Thymus (tissue), 14 donors: ENCODE measurements at places on chromosomes 5 and 9. TPM values are rescaled to one million over a fixed set of nuclear protein-coding genes. Genes with fewer than 3 reads are reported as not detected.

Gene RORB
- 1.8 TPM for total RNA-seq

DNA sequence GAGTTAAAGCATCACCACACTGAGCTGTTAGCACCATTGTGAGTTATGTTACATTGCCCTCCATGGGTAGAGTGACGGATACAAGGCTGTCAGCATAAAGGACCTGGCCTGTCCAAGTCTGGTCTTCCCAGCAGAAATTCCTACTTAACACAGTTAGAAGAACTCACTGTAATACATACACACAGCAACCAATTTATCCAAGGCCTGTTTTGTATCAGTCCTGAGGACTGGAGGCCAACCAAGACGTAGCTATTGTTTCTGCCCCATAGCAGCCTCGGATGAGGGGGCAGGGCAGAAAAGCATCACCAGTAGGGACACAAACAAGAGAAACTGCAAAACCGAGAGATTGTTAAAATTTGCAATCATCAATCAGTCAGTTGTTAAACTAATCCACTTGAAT lies 66.0 kb upstream of the CKMT2 start:
- no peaks in the 10 kb centered on the region for H3K4me1 ChIP-seq
- no peak for DNase-seq
- no peaks in the 10 kb centered on the region for H3K27me3 ChIP-seq
- H3K27ac ChIP-seq, result no peak overlapping the region
- no peaks in the 10 kb centered on the region for H3K36me3 ChIP-seq

Gene GHR
- total RNA-seq, result 1.8 TPM

Gene ADAMTSL1
- total RNA-seq, result 2.3 TPM

Gene REEP2
- total RNA-seq, result 1.6 TPM

Gene PCDHGC5
- total RNA-seq, result 0.19 TPM

DNA sequence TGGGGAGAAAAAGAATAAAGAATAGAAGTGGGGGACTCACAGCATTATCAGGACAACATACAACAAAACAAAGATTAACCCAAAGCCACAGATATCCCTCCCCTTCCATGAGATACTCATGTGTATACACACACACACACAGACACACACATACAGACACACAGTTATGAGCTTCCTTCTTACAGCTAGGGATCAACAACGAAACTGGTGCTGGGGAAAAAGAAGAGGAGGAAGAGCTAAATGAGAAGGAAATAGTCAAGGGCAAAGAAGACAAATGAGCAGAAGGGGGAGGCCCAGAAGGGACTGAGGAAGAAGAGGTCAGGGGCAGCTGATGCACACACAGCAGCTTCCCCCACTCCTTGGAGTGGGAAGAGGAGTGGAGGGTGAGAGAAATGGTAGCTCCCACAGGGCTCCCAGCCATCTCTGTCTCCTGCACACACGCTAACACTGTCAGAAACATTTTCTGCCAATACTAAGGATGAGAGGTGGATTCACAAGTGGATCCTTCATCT lies 66.2 kb downstream of the SIL1 start:
- H3K27me3 ChIP-seq, result no peaks in the 10 kb centered on the region
- no peak overlapping the region for H3K27ac ChIP-seq
- H3K4me1 ChIP-seq, result no peaks in the 10 kb centered on the region
- no peak for DNase-seq

Gene CYLC2
- not detected for total RNA-seq

Gene OTP
- 0.05 TPM for total RNA-seq

DNA sequence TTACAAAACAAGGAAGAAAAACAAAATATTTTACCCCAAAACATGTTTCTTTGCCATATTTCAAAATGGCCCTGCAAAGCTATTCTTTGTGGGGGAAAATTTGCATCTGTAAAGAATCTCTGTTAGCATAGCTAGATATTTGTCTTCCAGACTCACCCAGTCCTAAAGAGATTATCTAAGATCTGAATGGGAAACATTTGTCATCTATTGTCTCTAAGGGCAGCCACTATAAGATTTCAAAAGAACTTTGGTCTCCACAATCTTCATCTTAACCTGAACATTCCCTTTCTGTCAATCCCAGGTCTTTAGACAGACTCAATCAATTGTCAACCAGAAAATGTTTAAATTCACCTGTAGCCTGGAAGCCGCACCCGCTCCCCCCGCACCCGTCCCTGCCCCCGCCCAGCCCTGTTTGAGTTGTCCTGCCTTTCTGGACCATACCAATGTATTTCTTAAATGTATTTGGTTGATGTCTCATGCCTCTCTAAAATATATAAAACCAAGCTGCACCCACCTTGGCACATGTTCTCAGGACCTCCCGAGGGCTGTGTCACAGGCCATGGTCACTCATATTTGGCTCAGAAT lies 330.6 kb downstream of the RAB3C start:
- no peak for DNase-seq
- no peak overlapping the region for H3K27ac ChIP-seq
- no peak overlapping the region for H3K4me3 ChIP-seq
- H3K36me3 ChIP-seq, result no peaks in the 10 kb centered on the region

DNA sequence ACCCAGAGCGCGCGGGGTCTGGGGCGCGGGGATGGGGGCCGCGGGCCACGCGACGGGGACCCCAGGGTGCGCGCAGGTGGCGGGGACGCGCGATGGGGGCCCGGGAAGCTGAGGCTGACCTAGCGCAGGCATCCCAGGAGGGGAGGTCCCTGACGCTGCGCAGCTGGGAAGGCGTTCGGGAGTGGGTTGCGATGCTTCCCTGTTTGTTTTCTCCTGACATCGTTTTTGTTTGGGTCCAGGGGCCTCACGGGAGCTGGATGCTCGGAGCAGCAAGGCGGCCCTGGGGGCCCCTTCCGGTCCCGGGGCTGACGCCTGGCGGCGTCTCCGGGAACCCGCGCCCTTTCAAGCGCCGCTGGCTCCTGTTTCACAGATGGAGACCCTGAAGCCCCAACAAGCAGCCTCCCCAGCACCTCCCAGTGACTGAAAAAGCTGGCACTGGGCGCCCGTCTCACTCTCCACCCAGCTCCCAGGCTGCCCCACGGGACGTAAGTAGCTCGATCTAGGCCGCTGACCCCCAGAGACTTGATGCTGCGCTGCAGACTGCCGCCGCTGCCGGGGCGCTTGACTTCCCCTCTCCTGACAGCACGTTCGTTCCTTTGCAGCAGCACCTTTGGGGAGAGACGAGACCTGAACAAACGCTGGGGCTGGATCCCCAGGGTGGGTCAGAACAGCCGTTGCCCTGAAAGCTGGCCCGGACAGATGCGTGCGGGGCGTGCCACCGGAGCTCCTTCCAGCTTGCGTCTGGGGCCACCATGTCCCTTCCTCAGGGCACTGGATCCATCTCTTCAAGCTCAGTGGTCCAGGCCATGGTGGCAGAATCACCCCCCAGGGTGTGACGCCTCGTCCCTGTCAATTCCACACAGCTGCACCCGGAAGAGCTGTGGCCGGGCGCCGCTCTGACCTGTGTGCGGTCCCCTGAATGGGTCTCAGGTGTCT lies 593 bp downstream of the BRD3OS start:
- H3K4me1 ChIP-seq, result peaks cover 4% of the 10 kb centered on the region
- peak overlapping the region; percentile 87 for H3K4me3 ChIP-seq
- H3K27me3 ChIP-seq, result no peaks in the 10 kb centered on the region
- DNase-seq, result peak; percentile 55
- peaks cover 5% of the 10 kb centered on the region for H3K36me3 ChIP-seq

Gene RAI14
- 10.4 TPM for total RNA-seq

DNA sequence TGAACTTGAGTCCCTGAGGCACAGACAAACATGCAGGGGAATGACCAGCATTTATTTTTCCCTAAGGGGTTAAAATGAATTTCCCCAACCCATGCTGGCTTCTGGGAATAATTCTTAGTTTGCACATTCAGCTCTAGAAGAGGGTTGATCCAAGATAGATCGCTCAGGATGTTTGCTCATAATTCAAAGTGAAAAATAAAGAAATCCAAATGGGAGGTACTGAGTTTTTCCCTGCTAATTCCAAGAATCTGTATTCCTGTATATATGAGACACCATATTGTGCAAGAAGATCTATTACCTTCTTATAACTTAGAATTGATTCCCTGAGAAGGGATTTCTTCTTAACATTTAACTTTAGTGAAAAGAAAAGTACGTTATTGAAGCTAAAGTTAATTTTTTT lies 96.2 kb downstream of the VCAN start:
- no peaks in the 10 kb centered on the region for H3K27me3 ChIP-seq
- H3K4me3 ChIP-seq, result no peak overlapping the region
- DNase-seq, result no peak
- no peak overlapping the region for H3K27ac ChIP-seq
- no peaks in the 10 kb centered on the region for H3K36me3 ChIP-seq
- H3K4me1 ChIP-seq, result no peaks in the 10 kb centered on the region

DNA sequence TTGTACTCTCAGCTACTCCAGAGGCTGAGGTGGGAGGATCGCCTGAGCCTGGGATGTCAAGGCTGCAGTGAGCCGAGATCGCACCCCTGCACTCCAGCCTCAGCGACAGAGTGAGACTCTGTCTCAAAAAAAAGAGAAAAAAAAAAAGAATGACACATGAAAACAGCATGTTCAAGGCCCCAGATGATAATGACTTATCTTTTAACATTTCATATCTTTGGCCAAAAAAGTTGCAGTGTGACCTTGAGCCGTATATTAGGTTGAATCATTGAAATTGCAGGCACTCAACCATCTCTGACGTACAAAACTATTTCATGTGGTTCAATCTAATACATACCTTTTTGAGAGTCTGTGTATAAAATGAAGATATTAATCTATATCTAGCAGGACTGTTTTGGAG lies 79.1 kb upstream of the CPEB4 start:
- no peaks in the 10 kb centered on the region for H3K27me3 ChIP-seq
- H3K27ac ChIP-seq, result no peak overlapping the region
- no peaks in the 10 kb centered on the region for H3K36me3 ChIP-seq
- H3K4me1 ChIP-seq, result no peaks in the 10 kb centered on the region
